ENCODE measurements at places on chromosomes 12 and 14.

GRCh38 chr12:15620741-15621539 is 168.2 kb downstream of the EPS8 start:
- DNase-seq: no peak

DNA sequence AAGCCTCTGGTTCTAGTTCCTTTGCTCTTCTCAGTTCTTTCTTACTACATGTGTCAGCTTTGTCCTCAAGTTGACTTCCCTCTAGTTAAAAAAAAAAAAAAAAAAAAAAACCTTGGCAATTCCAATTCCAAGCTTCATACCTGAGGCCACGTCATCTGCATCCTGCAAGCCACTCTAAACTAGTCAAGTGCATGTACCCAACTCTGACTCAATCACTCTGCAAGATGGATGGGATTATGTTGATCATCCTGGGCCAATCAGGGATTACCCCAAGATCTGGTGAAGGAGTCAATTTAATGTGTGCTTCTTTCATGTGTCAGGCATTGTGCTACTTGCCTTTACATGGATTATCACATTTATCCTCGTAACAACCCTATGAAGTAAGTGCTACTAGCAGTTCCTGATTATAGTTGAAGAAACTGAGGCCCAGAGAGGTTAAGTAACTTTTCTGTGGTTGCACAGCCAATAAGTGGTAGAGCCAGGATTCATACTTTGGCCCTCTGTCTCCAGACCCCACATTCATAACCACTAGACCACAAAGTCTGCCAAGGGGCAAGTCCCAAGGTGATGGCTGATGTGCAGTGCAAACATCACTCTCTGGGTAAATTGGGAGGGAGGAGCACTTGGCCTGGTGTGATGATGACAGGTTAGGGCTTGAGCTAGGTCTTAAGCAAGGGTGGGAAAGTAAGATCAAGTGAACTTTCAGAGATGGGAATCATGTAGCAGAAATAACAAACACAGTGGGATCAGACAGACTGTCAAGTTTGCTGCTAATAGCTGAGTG is 17.3 kb upstream of the CCND2 start:
- no peak for DNase-seq

GRCh38 chr12:69431591-69432222 is 38.5 kb upstream of the FRS2 start:
- no peak for DNase-seq

- DNase-seq: no peak
Measured at GRCh38 chr12:77070800-77071449, 5.6 kb upstream of the E2F7 start.

DNA sequence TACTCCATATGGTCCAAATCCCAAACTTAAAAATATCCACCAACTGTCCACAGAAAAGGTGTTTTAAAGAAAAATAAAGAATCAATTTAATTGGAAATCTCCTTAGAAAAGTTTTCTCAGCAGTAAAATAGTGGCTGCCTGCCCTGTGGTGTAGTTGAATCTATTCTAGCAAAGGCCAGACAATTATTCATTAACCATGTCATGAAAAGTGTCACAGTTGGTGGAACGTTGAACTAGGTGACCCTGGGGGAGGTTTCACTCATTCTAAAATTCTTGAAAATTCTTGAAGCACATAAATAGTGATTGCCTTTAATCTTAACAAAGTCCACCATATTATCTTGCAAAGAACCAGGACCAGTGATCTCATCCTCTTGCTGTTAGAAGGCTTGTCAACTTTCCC is 78.4 kb upstream of the GZMB start:
- DNase-seq: no peak

DNA sequence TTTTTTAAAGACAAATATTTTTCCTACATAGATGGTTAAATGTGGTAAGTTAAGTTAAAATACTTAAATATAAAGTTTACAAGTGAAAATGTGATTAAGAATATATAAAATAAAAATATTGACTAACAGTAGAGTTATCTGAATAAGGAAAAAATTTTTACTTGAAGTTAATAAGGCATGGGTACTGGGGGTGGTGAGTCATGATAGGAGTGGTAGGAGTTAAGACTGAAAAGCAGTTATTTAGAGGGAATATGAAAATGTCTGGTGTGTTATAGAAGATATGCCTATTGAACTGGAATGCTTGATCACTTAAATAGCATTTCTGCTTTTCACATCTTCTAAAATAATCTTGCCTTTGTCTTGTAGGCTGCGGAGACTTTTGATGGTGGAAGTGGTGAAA is 68.7 kb downstream of the CCDC91 start:
- no peak for DNase-seq

All from pancreas (tissue), 10 donors.